Lower lobe of right lung (tissue), 2 donors: ENCODE measurements at places on chromosomes 7 and 10. TPM values are rescaled to one million over a fixed set of nuclear protein-coding genes. Genes with fewer than 3 reads are reported as not detected.

The HOXA7 gene
- total RNA-seq, result 2.2 TPM

The SNCG gene
- 25.0 TPM for total RNA-seq

DNA sequence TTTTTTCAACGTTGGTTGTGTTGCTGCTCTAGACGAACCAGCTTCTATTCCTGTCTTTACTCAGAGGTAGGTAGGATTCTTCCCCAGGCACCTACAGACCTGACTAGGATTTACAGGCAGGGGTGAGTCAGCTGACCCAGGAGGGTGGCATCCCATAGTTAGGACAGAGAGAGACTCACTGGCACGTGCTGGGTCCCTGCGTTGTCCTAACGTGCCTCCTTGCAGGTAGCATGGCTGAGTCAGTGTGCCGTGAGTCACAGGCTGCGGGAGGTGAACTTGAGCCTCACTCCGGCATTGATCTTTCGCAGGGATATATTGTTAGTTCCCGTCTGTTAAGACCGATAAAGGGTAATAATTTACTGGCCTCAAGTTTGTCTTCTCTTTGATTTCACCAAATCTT is 96.5 kb downstream of the PFKFB3 start:
- no peaks in the 10 kb centered on the region for H3K27me3 ChIP-seq
- H3K36me3 ChIP-seq, result no peaks in the 10 kb centered on the region
- H3K4me3 ChIP-seq, result no peak overlapping the region
- H3K4me1 ChIP-seq, result peaks cover 36% of the 10 kb centered on the region

DNA sequence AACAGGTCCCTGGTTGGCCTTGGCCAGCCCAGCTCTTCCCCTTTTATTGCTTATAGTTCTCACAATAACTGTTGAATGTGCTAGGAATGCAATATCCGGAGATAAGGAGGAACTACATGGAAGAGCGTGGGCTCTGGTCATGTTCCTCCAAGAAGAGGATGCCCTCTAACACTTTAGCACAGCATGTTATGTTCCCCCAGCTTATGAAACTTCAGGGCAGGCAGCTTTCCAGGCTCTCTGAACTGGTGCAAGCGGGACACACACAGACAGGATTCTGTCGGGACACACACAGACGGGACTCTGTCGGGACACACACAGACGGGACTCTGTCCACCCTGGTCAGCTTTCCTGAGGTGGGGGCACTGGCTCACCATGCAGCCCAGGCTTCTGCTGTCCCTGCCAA is 141.6 kb downstream of the PKD1L1 start:
- no peaks in the 10 kb centered on the region for H3K27me3 ChIP-seq
- H3K4me1 ChIP-seq, result peaks cover 33% of the 10 kb centered on the region
- peak overlapping the region; percentile 32 for H3K4me3 ChIP-seq
- DNase-seq, result peak; percentile 73
- no peaks in the 10 kb centered on the region for H3K36me3 ChIP-seq

- peaks cover 12% of the 10 kb centered on the region for H3K27me3 ChIP-seq
- H3K27ac ChIP-seq, result no peak overlapping the region
- no peak overlapping the region for H3K4me3 ChIP-seq
- H3K4me1 ChIP-seq, result peaks cover 37% of the 10 kb centered on the region
- H3K36me3 ChIP-seq, result no peaks in the 10 kb centered on the region
Measured at GRCh38 chr10:46543466-46544377, 12.7 kb downstream of the GPRIN2 start.

- no peaks in the 10 kb centered on the region for H3K36me3 ChIP-seq
- no peaks in the 10 kb centered on the region for H3K4me1 ChIP-seq
- no peaks in the 10 kb centered on the region for H3K27me3 ChIP-seq
Measured at GRCh38 chr10:113869789-113870188, 15.3 kb downstream of the NHLRC2 start.

DNA sequence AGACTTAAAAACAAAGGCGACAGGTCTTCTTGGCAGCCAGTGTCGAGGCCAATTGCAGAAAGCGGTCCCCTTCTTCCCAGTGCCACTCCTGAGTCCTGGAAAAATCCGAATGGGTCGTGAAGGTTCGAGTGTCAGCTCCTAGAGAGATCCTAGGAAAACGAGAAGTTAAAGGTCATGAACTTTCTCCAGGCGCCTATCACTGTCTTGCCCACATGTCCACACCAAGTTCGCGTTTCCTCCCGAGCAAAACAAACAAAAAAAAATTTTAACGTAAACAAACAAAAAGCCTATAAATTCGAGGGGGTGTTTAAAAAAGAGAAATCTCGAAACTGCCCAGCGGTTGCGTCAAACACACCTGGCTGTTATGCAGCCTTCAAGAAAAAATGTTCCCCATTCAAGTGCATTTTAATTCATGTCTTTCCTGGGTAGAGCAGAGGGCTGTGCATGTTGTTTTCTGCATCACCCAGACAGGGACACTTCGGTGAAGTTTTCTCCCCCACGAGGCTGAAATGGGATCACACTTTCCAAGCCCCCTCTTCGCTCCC is 1.5 kb downstream of the ARHGAP21 start:
- peak overlapping the region; percentile 93 for H3K27ac ChIP-seq
- H3K4me1 ChIP-seq, result peaks cover 45% of the 10 kb centered on the region
- H3K27me3 ChIP-seq, result no peaks in the 10 kb centered on the region
- no peak for DNase-seq

DNA sequence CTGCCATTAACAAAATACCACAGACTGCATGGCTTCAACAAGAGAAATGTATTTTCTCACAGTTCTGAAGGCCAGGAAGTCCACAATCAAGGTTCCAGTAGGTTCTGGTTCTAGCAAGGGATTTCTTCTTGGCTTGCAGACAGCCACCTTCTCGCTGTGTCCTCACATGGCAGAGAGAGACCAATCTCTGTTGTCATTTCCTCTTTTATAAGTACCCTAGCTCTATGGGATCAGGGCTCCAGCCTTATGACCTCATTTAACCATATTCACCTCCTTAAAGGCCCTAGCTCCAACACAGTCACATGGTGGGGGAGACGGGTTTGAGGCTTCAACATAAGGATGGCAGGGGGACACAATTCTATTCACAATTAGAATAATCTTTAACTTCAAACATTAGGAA is 23.6 kb downstream of the ABI1 start:
- no peak overlapping the region for H3K4me3 ChIP-seq
- H3K36me3 ChIP-seq, result no peaks in the 10 kb centered on the region
- peaks cover 19% of the 10 kb centered on the region for H3K4me1 ChIP-seq
- DNase-seq, result no peak
- no peak overlapping the region for H3K27ac ChIP-seq

DNA sequence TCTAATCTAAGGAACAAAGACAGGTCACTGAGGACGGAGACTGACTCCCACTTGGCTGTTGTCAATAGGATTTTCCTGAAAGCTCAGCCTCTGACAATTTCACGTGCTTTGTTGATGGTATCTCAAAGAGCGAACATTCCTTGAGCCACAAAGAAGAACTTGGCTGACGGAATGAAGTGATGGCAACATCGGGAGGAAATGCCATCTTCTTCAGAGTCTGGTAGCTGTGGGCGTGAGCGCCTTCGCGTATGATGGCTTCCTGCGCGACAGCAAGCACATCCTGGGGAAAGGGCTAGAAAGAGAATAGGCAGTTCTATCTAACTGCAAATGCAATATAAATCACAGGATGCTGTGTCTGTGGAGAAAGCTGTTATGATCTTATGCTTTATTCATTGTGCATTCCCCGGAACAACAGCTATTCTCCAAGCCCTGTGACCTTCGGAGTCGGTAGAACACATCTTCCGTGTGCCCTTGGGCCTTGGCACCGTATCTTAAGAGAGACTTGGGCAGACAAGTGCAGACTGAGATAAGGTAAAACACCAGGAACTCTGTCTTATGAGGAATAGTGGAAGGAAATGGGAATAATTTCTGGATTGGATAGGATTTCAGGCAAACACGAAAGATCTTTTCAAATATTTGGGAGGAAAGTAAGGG is 19.6 kb upstream of the GTPBP4 start:
- H3K27me3 ChIP-seq, result no peaks in the 10 kb centered on the region
- no peaks in the 10 kb centered on the region for H3K36me3 ChIP-seq
- peaks cover 30% of the 10 kb centered on the region for H3K4me1 ChIP-seq
- H3K27ac ChIP-seq, result no peak overlapping the region
